ENCODE measurements at places on chromosomes 4 and X.

- no peak for DNase-seq
Measured at GRCh38 chr4:74805601-74806000, 11.3 kb upstream of the BTC start.

DNA sequence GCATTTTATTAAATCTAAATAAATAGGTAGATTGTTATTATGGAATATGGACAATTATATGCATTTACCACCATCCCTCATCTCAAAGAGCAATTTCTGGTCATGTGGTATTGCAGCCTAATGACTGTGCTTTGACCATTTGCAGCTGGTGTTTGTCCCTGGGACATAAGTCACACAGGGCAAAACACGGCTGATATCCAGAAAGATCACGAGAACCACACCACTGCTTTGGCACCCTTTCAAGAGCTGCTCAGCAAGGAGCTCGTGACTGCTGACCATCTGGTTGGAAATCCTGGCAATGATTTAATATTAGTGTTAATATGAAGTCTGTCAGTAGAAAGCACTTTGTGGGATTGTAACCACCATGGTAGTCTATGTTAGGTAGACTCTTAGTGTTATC is 545.0 kb downstream of the GBA3 start:
- no peak for DNase-seq

DNA sequence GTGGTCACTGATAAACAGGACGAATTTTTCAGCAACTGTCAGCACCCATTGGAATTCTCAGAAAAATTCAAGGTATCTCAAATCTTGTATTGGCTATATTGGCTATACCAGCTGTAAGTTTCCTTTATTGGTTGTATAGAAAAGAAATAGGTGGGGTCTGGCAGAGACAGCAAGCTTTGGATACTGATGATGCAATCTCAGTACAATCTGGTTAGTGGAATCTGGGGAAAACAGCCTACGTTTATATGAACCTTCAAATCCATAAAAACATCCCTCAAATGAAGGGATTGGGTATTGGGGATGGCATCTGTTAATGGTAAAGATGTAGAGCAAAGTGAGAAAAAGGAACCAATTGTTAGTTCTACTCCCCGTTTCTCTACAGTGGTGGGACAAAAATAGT is 76.4 kb upstream of the MBNL3 start:
- no peak for DNase-seq

DNA sequence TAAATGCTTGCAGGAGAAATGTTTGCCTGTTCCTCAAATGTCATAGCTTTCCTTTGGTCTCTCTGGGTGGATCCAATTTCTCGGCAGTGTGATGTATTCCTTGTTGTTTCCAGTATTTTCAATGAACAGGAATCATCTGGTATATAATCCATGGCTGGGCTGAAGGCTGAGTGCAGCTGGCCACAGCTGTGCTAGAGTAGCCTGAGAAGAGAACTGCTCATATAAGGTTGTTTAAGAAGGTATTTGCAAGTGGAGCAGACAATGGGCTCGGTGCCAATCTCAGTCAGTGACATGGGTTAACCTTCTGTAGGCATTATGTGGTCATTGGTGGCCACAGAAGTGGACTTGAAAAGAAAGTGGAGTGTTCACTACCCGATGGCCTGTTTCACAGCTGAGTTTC is 390.3 kb downstream of the SPRY1 start:
- DNase-seq = no peak

- DNase-seq = no peak
Measured at GRCh38 chr4:14178421-14178820, 550.9 kb upstream of the BOD1L1 start.

DNA sequence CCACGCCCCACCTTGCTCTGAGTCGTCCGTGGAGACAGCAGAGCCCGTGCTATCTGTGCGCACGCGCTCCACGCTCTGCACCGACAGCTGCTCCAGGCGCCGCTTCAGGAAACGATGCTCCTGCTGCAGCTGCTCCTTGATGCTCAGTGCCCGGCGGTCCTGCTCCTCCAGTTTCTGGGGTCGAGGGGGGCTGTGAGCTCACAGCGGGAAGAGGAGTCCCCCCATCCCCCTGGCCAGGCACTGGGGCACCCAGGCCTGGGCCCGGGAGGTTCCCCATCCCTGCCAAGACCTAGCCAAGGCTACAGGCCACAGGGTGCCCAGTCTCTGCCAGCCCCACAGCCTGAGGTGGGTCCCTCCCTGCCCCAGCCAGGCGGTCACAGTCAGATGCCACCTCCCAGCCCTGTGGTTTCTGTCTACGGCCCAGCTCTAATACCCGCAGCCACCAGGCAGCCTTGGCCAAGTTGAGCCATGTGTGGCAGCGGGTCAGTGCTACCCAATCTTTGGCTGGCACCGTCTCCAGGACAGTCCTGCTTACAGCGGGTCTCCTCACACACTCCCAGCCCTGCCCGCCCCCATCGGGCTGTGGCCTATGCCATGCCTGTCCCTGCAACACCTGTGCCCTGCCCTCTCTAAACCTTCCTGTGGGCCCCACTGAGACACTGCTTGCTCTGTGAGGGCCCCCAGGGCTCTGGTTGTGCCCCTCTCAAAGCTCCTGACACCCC is 9.3 kb upstream of the HAUS3 start:
- peak; percentile 50 for DNase-seq

GRCh38 chrX:151396042-151396824 is 773 bp upstream of the VMA21 start:
- no peak for DNase-seq

GRCh38 chrX:99184153-99184552 is 1225.9 kb downstream of the PCDH19 start:
- DNase-seq = no peak

DNA sequence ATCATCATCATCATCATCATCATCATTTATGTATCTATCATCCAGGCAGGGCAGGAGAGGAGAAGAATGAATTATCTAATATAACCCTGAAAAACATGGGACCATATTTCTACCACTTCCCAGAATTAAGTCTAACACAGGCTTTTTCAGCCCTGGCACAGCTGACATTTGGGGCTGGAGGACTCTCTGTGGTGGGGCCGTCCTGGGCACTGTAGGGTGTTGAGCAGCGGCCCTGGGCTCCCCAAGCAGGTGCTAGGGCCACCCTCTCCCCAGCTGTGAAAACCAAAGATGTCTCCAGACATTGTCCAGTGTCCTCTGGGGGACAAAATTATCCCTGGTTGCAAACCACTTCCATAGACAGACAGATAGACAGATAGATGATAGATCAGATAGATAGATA is 288.4 kb downstream of the CRLF2 start:
- peak; percentile 9 for DNase-seq

DNA sequence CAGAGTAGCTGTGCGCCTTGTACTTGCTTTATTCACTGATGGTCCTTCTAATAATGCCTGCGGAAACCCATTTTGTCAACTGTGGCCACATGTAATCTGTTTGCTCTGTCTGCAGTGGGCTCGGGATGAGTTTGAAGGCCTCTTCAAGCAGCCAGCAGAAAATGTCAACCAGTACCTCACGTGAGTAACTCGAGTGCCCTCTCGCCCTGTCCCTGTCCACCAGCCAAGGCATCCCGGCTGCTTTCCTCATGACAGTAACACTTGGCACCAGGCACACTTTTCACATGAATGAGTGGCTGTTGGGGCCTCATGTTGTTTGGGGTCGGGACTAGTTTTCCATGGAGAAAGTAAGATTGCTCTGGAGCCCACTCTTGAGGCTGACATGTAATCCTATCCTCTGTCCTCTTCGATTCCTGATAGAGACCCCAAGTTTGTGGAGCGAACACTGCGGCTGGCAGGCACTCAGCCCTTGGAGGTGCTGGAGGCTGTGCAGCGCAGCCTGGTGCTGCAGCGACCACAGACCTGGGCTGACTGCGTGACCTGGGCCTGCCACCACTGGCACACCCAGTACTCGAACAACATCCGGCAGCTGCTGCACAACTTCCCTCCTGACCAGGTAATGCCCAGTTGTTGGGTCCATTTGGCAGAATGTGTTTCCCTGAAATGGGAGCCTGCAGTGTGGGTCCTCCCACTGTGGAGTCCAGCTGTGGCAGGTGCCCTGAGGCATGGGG is 8.8 kb upstream of the CDK16 start:
- no peak for DNase-seq

DNA sequence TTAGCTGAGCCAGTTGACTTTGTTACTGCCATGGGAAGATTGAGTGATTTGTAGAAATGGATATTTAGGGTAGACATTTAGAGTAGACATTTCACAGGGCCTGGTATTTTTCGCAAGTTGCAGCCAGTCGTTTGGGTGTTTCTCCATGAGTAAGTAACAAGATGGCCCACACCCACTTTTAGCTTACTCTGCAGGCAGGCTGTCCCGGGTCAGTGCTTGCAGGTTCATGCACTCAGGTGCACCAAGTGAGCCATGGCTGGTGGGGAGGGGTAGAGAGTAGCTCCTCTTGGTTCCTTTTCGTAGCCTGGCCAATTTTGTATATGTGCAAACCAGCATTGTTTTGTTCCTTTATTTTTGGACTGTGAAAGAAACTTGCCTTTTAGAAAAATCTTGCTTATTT is 145.6 kb downstream of the POLA1 start:
- no peak for DNase-seq

DNA sequence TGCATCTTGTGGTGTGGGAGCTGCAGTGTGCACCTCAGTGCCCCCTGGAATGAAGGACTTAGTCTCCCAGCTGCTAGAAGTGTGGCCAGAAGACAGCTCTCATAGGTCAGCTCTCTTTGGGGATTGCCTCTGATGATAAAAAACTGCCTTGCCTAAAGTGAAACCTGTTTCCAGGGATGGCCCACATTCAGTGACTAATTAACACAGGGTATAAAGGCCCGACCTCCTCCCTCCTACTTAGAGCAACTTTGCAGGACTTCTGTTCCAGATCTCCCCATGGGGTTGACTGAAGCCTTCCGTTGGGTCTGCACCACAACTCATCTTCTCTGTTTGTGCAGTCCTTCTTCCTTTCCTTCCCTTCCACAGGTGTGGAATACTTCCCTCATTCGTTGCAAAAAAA is 53.2 kb downstream of the SPINK2 start:
- no peak for DNase-seq

- no peak for DNase-seq
Measured at GRCh38 chrX:129836827-129837226, 6.9 kb downstream of the ZDHHC9 start.

DNA sequence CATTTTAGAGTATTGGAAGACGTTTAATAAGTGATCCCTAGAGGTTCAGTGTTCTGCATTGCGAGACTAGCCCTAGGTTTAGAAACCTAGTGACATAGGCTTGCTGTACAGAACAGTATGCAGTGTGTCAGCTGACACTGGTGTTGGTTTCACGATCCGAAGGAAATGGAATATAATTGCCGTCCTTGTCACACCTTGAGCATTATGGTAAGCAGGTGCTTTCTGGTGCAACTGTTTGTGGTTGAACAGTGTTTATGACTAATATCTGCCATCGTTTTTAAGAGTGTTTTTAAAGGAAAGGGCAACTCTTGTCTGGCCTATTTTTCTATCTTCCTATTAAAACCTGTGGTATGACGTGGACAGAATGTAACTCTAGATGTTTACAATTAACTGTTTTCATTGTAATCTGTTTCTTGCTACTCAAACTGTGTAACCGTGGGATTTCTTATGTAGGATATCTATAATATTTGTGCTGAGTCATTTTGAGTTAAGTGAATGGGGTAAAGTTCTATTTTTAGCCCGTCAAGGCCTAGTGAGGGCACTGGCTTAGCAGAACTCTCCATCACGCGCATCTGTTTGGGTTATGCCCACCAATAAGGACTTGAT is 53.8 kb upstream of the TBC1D14 start:
- no peak for DNase-seq

DNA sequence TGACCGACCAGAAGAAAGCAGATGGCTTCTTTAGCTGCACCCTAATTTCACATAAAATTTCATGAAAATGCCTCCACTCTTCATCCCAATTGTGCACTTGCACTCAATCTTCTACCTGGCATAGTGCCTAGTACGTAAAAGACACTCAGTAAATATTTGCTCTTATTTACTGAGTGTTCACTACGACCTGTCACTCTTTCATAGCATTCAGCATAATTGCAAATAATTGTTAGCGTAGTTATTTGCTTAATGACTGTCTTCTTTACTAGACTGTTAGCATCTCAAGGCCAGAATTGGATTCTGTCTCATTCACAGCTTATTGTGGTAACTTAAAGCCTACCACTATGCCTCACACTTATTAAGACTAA is 130.2 kb downstream of the ENOX2 start:
- no peak for DNase-seq

DNA sequence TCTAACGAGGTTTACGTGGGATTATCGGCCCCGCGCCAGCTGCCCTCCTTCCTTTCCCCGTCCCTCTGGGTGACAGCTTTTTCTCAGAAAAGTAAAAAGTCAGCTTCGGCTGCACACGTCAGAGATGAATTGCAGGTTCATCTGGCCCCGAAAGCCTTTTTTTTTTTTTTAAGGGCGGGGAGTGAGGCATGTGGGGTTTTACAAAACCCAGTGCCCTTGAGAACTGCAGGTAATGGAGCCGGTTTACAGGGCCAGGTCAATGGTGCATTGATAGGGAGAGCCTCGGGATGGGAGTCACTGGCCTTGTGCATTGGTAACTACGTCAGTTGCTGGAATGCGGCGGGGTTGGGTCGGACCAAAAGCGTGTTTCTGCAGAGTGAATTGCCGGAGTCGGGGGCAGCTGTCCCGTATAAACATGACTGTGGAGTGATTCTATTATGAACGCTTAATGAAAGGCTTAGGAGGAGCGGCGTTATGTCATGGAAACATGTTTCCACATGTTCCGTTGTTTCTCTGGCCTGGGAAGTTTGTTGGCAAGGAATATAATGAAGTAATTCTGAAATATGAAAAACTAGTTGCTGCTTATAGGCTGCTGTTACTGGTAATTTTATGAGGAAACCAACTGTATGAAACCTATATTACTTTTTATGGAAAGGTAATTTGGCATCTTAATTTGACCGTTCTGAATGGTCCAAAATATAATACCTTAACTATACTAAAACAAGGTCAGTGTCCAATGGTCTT is 1.1 kb downstream of the HSPA4L start:
- no peak for DNase-seq

- no peak for DNase-seq
Measured at GRCh38 chr4:821181-821591, 4.7 kb downstream of the CPLX1 start.

- DNase-seq = no peak
Measured at GRCh38 chr4:105709081-105709450, 482 bp downstream of the GSTCD start.

DNA sequence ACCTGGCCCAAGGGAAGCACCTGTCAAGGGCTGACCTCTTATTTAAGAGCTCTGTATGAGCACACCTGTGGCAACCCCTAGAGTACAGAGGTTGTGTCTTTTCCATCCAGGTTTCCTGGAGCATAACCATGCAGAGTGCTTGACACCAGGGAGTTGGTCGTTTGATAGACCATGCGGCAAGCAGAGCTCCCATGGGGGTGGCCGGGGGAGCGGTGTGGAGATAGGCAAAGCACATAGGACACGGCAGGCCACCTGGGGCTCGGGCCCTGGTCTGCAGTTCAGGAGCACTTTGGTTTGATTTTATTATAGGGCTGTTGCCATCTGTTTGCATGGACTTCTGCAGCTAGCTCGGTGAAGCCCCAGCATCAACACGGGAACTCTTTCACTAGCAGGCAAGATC is 95.0 kb upstream of the MTM1 start:
- DNase-seq = no peak

DNA sequence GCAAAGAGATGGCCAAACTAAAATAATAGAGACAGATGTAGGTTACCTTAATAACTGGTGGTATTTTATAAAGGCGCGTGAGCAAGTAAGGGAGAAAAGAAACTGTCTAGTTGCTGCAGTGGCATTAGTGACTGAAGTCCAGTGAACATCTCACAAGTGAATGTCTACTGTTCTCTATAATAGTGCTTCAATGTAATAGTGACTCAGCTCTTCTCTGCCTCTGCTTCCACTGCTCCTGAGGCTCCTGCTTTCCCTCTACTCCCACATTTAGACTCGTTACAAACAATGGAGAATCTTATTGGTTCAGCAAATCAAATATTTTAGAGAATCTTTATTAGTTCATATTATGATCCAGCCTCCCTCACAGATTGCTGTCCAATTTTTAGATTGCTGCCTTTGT is 779.1 kb upstream of the HTR2C start:
- DNase-seq = no peak

Measured in activated CD8-positive, alpha-beta memory T cell treated with anti-CD3 and anti-CD28 coated beads for 24 hours (primary cell).